ENCODE measurements at places on chromosomes 3 and 15.

DNA sequence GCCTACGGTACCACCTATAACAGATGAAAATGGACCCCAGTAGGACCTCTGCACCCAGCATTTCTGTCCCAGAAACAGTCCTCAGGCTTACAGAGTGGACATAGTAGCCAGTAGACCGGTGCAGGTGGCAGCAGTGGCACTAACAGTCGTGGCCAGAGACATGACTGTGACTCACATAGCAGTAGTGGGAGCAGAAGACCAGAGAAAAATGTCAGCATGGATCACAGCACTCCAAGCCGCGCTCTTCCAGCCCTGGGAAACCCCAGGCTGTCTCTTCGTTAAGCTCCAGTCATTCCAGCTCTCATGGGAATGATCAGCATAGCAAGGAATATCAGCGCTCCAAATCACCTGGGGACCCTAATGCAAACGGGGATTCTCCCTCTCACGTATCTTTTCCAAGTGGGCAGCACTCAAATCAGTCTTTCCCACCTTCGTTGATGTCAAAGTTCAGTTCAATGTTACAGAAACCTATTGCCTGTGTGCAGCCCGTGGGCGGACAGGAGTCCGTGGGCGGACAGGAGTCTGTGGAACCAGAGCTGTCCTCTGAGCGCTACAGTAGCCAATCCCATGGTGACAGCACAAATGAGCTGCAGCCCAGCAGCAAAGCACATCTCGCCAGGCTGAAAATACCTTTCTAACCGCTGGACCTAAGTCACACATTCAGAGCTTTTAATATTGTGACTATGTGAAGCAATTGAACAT lies 10.5 kb downstream of the BFSP2 start:
- no peak for DNase-seq

- DNase-seq, result no peak
Measured at GRCh38 chr3:73743551-73743950, 118.8 kb upstream of the PDZRN3 start.

GRCh38 chr15:63080634-63081250 lies 38.2 kb downstream of the TPM1 start:
- DNase-seq, result no peak

DNA sequence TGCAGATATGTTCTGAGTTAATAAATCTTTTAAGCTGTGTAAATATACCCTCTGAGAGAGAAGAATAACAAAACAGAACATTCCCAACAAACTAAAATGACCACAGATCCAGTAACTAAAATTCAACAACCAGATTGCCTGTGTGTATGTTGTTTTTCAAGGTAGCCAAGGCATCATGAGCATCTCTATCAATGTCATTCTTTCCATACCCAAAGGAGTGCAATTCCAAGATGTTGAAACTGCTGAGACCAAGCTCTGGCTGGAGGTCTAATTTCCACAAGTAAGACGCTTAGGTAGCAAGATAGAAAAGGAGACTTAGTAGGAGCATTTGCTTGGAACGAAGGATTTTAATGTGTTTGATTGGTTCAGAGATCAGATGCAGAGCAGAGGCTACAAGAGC lies 276.3 kb downstream of the RBMS3 start:
- no peak for DNase-seq

- DNase-seq, result no peak
Measured at GRCh38 chr3:28139288-28139687, 102.1 kb upstream of the CMC1 start.

DNA sequence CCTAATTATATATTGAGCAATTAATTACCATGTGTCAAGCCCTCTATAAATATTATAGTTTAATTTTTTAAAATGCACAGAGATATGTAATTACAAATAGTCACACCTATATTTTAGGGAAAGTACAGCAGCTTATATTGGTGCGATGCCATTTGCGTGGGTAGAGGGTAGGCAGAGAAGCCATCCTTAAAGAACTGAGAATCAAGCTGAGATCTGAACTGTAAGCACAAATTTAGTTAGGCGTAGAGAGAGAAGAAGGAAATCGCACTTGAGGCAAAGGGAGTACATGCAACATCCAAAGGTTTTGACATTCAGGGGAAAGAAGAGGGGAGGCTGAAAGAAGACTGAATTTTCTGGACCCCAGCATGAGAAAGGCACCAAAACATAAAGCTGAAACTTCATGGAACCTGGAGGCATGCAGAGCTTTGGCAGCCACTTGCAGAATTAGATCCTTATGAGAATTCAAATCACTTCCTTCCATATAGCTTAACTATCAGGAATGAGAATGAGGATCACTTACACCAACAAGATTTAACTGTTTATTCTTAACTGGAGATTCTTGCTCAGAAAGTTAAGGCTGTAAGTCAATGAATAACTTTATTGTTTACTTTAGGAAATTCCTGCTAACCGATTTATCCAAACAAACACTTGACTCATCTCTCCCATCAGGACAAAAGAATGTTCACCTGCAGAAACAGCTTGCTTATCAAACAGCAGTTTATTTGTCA lies 114.3 kb downstream of the TGFBR2 start:
- DNase-seq, result no peak

DNA sequence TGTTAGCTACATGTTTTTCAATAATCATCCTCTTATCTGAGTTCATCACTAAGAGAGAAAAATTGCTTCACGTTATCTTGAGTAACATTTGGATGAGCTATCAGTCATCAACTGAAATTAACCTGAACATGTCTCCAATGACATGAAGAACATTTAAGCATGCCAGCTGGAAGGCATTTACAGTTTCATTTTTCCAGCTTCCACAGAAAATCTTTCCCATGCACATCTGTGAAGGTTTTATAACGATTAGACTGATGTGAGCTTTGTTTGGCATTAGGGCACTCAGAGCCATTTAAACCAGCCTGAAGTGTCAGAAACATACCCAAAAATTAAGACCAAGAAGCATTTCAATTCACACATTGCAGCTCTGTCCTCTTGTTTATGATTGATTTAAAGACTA lies 235.8 kb upstream of the ARHGEF26 start:
- DNase-seq, result no peak

GRCh38 chr15:31360843-31361763 lies 34.5 kb downstream of the KLF13 start:
- peak; percentile 43 for DNase-seq

DNA sequence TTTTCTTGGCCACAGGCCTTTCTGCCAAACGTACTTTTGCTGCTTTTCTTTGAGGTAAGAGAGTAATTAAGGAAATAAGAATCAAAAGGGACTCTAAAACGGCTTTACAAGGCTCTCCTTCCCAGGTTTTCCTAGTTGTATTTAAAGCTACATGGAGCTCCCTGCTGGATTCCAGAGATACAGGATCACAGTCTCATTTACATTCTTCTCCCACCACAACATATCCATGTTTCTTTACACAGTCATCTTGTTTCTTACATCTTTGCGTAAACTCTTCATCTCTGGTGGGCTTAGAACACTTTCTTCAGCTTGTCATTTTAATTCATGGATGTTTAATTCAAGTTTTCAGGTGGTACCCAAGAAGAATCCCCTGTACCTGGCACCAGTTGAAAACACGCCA lies 117.6 kb upstream of the BFSP2 start:
- DNase-seq, result no peak

- DNase-seq, result no peak
Measured at GRCh38 chr3:15387735-15388134, 39.6 kb downstream of the METTL6 start.

DNA sequence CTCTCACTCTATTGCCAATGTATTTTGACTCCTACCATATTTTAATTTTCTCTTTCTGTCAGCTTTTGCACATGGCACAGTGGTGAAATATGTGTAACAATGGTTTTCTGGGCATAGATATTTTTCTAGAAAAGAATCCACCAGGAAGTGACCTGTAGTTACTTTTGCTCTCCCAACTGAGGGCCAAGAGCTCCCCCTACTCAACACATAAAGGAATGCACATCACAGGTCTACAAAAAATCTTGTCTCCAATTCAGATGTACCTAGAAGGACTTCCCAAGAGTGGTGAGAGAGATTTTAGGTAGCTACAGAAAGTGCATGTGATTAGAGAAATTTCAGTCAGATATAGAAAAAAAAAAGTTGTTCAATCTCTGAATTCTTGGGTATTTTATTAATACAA lies 15.6 kb downstream of the CPA3 start:
- no peak for DNase-seq

DNA sequence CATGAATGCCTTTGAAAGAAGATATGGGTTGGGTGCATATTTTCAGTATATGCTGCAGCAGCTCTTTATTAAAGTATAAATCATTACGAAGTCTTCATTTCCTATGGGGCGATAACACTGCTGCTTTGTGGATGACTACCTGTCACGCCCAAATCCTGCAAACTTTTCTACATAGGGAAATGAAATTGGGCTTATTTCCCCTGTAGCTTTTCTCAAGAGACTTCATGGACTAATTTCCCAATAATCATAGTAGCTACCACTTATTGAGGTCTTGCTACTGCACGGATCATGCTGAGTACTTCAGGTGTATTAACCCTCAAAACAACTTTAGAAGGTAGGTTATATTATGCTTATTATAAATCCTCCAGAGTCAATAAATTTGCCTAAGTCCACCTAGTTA lies 8.0 kb downstream of the TGFBR2 start:
- no peak for DNase-seq

- DNase-seq, result no peak
Measured at GRCh38 chr15:85838655-85839054, 43.9 kb upstream of the KLHL25 start.

GRCh38 chr3:10142707-10143560 lies 1.4 kb downstream of the VHL start:
- DNase-seq, result no peak

DNA sequence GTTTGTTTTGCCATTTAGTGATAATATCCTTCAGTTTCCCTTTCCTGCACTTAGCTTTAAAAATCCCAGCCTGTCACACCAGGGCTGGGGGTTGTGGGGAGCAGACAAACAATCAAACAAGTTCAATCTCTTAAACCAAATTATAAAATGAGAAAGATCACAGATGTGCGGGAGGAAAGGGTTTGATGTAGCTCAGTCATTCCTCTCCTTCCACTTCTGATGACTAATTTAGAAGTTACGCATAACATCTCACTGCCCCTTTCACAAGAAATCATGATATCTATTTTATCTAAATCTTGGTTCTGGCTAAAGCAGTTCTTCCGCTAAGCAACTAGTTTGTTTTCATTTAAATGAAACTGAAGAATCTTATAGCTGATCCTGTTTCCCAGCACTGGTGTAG lies 34.1 kb upstream of the ATG7 start:
- DNase-seq, result no peak

DNA sequence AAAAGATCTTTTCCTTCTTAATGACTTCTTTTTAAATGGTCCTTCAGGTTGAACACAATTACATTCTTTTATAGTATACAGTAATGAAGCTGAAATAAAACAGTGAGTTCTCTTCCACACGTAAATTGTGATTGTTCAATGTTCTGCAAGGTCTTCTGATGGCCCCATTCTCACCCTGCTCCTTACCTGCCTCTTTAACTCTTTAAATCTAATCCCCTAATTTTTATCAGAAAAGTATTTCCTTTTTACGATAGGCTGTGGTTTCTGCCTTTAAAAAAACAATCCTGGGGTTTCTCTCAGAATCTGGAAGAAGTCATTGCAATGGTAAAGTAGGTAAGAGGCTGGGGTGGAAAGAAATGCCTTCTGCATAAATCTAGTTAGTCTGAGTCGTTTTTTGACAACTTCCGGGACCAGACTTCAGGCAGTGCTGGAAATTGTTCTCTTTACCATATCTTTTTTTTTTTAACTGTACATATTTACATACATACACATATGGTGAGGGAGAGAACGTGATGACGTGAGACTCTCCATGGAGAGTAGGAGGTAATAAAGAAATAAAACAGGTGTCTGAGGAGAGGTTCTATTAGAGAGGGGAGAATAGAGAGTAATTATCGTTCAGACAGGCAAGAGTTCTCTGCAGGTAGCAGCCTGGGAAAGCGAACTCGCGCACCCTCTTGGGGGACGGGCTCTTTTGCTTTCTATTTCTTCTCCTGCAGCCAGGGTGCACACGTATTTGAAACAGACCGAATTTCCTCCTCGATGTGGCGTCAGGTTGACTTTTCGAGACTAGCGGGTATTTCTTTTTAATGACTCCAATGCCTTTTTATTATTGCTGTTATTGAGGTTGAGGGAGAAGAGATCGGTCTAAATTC lies at the start of gene SIDT1:
TSS of gene SIDT1 (plus strand) at position 730 of the 872 bp plus-strand sequence. CDS start 467 bp downstream, outside the sequence.
- DNase-seq, result no peak

GRCh38 chr3:52398670-52399081 lies 46.2 kb downstream of the SEMA3G start:
- no peak for DNase-seq

DNA sequence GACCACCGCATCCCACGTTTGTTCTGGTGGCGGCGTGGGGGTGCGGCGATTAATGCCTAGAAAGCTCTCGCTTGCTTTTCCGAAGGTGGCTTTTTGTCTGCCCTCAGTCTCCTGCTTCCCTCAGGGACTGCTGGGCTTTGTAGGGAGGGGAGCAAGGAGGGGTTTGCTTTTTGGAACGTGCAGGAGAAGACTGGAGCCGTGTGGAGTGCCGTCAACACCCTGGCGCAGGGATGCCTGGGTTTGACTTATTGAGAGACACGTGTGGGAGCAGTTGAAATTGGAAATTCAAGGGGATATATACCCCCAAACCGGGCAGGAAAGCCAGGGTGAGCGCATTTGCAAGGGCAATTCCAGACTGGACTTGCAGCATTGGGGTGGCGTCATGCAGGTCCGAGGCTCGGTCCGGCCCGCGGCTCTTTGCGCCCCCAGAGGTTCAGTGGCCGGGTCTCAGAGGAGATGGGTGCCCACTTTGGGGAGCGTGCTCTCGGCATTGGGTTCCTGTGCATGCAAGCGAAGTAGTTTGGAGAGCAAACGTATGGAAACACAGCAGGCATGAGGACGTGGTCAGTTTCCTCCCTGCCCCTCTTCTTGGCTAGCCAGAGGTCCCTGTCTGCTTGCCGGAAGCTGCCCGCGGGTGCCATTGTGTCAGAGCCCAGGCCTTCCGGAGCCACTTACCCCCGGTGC lies 2.1 kb downstream of the EPHB1 start:
- no peak for DNase-seq

- no peak for DNase-seq
Measured at GRCh38 chr3:61733876-61734275, 172.5 kb downstream of the PTPRG start.

- DNase-seq, result peak; percentile 13
Measured at GRCh38 chr3:59450946-59451763, 401.3 kb upstream of the CFAP20DC start.

DNA sequence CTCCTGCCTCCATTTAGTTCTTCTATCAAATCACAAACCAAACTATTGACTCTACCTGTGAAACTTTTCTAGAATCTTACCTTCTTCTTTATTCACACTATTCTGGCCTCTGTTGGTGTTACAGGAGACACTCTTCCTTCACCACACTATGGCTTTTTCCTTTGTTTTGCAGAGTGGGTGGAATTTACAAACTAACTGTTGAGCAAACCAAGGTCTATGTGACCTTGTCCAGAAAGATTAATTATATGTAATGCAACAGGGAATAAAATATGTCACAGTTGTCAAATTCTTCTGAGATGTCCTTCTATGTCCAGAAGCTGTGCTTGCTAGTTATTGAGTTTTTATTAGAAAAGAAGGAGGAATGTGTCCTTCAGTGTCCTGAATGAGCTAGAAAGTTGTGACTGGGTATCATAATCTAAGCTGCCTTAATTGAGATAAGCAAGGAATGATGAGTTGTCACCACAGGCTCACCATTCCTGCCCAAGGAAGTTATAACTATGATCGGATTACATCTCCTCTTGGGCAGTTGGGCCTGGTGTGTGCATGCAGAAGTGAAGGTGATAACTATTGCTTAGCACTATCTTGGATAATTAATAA lies 21.7 kb downstream of the ARL14 start:
- DNase-seq, result no peak
